ENCODE measurements at places on chromosomes 12 and 14. TPM values are rescaled to one million over a fixed set of nuclear protein-coding genes. Genes with fewer than 3 reads are reported as not detected.

Gene MAP3K9
- polyA plus RNA-seq, result 4.8 TPM

Gene PTPN6
- polyA plus RNA-seq, result 22.3 TPM

Gene BICDL1
- 35.3 TPM for polyA plus RNA-seq

Gene CLEC1B
- 0.48 TPM for polyA plus RNA-seq

Gene AQP6
- polyA plus RNA-seq, result 23.1 TPM

Gene RAB5B
- 148 TPM for polyA plus RNA-seq

Gene ADAM21
- 0.34 TPM for polyA plus RNA-seq

Gene KRT78
- not detected for polyA plus RNA-seq

Gene GPR162
- polyA plus RNA-seq, result 37.4 TPM

Gene MYF6
- polyA plus RNA-seq, result 0.12 TPM

Gene OVCH1
- 0.49 TPM for polyA plus RNA-seq

Gene TAS2R19
- polyA plus RNA-seq, result 1.1 TPM

Gene C1RL
- polyA plus RNA-seq, result 34.0 TPM

Gene ACOT4
- 3.5 TPM for polyA plus RNA-seq

Gene CISTR
- polyA plus RNA-seq, result not detected

Gene FOXG1
- polyA plus RNA-seq, result 0.08 TPM

Gene STAC3
- polyA plus RNA-seq, result 5.2 TPM

Gene PLXNC1
- 6.4 TPM for polyA plus RNA-seq

Gene IQSEC3
- polyA plus RNA-seq, result 8.0 TPM

Gene MARK3
- polyA plus RNA-seq, result 101 TPM

Gene SIRT4
- 4.5 TPM for polyA plus RNA-seq

Gene ZFHX2
- polyA plus RNA-seq, result 7.4 TPM

Gene PLEKHG7
- polyA plus RNA-seq, result 0.75 TPM

Gene SOS2
- polyA plus RNA-seq, result 36.1 TPM

Gene PMEL
- polyA plus RNA-seq, result 3.1 TPM

Gene LYZ
- polyA plus RNA-seq, result 13.8 TPM
